ENCODE measurements at places on chromosomes 16 and 17. TPM values are rescaled to one million over a fixed set of nuclear protein-coding genes. Genes with fewer than 3 reads are reported as not detected.

Gene CCDC200
- 13.0 TPM for polyA plus RNA-seq

Gene GJC1
- 39.9 TPM for polyA plus RNA-seq

Gene PLD6
- polyA plus RNA-seq: 3.9 TPM

Gene TP53I13
- 20.6 TPM for polyA plus RNA-seq

Gene ALOX15B
- polyA plus RNA-seq: 0.46 TPM

Gene MYO15A
- polyA plus RNA-seq: 3.0 TPM

Gene MARVELD3
- 6.2 TPM for polyA plus RNA-seq

Gene KCNAB3
- 8.7 TPM for polyA plus RNA-seq

Gene CORO6
- 5.5 TPM for polyA plus RNA-seq

Gene SLC2A4
- 1.6 TPM for polyA plus RNA-seq

Gene FBXW10
- 1.0 TPM for polyA plus RNA-seq

Gene TK1
- polyA plus RNA-seq: 28.4 TPM

Gene FBXL16
- 0.70 TPM for polyA plus RNA-seq

Gene ABCC11
- polyA plus RNA-seq: 0.30 TPM

Gene MYH4
- not detected for polyA plus RNA-seq

Gene ADAP2
- polyA plus RNA-seq: 5.6 TPM

Gene LSM12
- 36.7 TPM for polyA plus RNA-seq

Gene POLR2C
- polyA plus RNA-seq: 74.4 TPM

Gene DNAH9
- 2.3 TPM for polyA plus RNA-seq

Gene HOXB3
- 85.8 TPM for polyA plus RNA-seq

Gene LPCAT2
- polyA plus RNA-seq: 14.6 TPM

Gene SMIM22
- polyA plus RNA-seq: 2.9 TPM

Gene KIF18B
- 22.9 TPM for polyA plus RNA-seq

Gene SLC5A11
- 0.10 TPM for polyA plus RNA-seq

Gene UTP4
- 42.8 TPM for polyA plus RNA-seq

Gene CRK
- 51.4 TPM for polyA plus RNA-seq

Gene NOMO2
- polyA plus RNA-seq: 45.7 TPM

Gene PRPSAP2
- polyA plus RNA-seq: 54.2 TPM
